C1 segment of cervical spinal cord (tissue), 14 donors: ENCODE measurements at places on chromosomes 6 and 20.

DNA sequence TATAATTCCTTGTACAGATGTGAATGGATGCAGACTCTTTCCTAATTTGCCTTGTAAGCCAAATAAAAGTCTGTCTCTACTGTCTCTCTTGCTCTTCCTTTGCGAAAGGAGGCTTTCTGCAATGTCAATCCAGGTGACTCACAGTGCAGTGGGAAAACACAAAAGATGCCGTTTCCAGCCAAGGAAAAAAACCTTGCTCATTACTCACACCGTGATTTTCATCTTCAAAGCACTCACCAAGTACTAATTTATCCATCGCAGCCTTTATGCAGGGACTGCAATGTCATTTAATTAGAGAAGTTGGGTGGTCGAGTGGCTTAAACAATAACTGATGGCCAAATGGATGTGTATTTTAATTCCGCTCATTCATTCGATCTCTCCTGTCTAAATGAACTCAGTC is 23.8 kb downstream of the SAYSD1 start:
- no peak for DNase-seq

DNA sequence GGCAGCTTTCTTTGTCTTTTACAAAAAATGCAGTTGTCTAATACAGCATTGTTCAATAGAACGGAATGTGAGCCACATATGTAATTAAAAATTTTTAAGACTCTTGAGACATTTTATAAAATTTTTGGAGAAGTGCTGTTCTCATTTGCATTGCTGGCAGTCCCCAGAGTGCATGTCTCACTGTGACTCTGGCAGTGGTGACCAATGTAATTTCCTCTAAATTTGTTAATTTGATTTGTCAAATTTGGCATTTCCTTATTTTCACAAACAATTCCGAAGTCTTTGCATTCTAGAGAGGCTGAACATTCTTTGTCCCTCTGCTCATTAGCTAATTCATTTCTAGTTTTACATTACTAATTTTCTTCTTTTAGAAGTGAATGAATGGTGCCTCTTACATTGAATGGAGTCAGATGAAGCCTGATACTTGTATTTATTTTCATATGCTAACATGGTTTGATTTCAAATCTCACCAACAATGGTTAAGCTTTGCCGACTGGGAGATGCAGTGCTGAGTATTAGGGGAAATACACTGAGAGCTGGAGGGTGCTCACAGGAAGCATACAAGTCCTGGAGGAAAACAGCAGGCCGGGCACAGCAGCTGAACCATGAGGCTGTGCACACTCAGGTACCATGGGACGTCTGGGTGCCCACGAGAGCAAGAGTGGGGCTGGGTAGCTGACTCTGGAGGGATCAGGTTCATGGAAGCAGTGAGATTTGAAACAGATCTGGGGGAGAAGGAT is 68.5 kb upstream of the ARMC2 start:
- DNase-seq: no peak

DNA sequence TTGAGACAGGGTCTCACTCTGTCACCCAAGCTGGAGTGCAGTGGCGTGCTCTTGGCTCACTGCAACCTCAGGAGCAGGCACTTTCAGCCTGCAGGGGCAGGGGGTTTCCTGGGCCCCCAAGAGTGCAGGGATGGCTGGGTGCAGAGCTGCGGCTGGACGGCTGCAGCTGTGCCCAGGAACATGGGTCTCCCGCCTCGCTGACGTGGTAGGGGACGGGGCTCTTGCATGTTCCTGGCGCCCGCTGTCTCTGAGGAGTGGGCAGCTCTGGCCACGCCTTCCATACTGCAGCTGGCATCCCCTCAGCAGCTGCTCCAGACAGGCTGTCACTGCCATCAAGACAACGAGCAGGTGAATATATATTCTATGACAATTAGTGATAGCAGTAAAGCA is 2.2 kb upstream of the DEK start:
- DNase-seq: no peak

DNA sequence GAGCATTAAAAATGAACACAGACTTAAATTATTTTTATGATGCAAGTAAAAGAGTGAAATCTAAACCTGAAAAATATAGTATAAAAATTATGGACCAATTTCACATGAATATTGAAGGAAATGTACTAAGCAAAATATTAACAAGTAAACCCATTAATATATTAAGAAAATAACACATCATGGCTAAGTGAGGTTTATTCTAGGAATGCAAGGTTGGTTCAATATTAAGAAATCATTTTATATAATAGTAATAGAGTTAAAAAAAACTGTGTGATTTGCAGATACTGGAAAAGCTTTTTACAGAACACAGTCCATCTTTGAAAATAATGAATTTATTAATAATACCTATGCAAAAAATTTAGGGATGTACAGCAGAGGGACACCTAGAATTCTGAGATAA is 20.9 kb downstream of the ZSCAN12 start:
- no peak for DNase-seq

- DNase-seq: no peak
Observed at GRCh38 chr6:93293872-93294271, 125.5 kb downstream of the EPHA7 start.

DNA sequence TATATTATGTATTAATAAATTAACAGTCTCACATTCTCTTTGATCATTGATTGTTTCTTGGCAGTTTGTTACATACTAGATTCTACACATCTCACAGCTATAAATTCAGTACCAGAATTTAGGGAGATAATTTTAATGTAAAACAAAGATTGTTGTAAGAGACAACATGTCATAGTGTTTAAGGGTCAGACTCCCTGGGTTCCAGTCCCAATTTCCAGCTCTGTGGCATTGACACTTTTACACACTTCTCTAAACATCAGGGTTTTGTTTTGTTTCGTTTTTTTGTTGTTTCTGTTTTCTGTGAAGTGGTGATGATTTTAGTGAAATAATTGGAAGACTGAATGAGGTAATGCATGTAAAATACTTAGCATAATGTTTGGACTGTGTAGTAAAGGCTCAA is 19.9 kb downstream of the ADGRB3 start:
- no peak for DNase-seq

GRCh38 chr20:44064501-44065400 is 122.2 kb downstream of the JPH2 start:
- DNase-seq: no peak

DNA sequence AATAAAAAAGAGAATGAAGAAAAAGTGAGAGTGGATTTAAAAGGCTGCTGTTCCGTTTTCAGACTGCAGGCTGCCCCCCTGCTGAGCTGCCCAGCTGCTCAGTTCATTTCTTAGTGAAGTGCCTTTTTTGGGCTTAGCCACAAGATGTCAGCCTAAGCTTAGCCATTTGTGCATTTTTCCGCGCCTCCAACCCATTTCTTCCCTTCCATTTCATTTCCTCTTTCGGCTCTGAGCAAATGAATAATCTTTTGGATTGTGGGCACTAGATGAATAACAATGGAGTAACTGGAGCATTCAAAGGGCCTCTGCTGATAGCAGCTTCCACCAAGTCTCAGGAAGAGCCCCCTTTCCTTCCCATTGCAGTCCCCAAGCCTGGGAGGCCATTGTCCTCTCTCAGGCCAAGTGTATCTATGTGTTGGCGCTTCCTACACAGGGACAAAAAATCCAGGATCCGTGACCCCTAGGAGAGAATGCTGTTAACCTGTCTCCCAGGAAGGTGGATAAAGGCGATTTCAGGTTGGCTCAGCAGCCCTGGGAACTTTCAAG is 83.5 kb upstream of the SPTLC3 start:
- DNase-seq: peak; percentile 52

GRCh38 chr6:118725944-118726343 is 74.6 kb upstream of the CEP85L start:
- no peak for DNase-seq

GRCh38 chr6:44238687-44239350 is 8.1 kb upstream of the HSP90AB1 start:
- DNase-seq: no peak

DNA sequence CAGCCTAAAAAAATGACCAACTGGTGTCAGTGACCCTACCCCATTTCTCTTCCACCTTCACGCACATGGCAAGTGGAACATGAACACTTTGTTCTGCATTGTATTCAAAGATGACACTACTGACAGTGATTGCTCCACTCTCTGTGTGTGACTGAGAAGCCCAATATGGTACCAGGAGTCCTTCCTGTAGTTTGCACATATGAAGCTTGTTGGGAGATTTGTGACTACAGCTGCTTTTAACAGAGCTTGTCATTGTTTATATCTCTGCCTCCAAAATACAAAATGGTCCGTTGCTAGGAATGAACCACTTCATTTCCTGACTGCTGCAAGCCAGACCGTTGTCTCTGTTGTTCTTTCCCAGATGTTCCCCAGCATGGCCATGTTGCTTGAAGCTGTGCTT is 140.3 kb upstream of the TCF21 start:
- no peak for DNase-seq

DNA sequence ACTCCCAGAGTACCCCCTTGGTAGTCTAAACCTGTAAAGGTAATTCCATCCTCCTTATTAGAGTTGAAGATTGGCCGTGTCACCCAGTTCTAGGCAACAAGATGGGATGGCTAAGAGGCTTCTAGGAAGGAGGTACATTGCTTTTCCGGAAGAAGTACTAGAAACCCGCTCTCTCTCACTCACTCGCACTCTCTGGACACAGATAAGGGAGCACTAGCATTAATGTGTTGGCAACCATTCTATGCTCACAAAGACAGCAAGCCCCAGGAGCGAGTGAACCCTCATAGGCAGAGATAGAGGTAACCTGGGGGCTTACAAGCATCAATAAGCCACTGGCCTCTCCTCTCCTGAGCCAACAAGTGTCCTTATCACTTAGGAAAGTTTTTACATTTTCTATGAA is 503.2 kb upstream of the JARID2 start:
- DNase-seq: no peak

- DNase-seq: no peak
Observed at GRCh38 chr6:84728602-84729001, 35.8 kb downstream of the TBX18 start.

- DNase-seq: no peak
Observed at GRCh38 chr20:62651285-62652021, 9.2 kb downstream of the SLCO4A1 start.

- no peak for DNase-seq
Observed at GRCh38 chr6:152008779-152009178, 201.3 kb downstream of the ESR1 start.

GRCh38 chr6:32156891-32157290 is 3.0 kb downstream of the PPT2 start:
- no peak for DNase-seq

- no peak for DNase-seq
Observed at GRCh38 chr6:160349020-160349441, 853 bp downstream of the SLC22A3 start.

DNA sequence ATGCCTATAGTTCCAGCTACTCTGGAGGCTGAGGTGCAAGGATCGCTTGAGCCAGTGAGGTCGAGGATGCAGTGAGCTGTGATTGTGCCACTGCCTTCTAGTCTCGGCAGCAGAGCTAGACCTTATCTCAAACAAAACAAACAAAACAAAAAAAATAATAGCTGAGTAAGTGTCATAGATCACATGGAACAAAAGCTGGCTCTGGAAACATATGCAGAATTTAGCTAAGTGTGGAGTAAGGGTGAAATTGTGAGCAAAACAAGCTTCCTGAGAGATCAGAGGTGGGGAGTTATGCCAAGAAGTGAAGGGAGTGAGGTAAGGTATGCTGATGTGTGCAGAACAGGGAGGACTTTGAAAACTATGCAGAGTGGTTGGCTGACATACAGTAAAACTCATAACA is 18.7 kb downstream of the SGK1 start:
- DNase-seq: no peak

DNA sequence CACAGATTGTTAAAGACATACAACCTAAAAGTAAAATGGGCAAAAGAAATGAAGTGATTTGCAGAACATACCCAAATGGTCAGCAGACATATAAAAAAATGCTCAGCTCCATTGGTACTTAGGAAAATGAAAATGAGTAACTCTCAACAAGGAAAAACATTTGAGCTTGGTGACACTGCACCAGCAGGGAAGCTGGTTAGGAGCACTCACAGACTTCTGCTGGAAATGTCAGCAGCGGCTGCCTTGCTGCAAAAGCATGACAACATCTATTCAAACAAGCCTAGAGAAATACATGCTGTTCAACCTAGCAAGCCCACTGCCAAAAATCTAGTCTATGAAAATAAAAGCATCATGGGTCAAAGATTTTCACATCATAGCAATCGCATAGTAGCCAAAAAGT is 99.0 kb upstream of the FOXQ1 start:
- DNase-seq: no peak

GRCh38 chr6:33092385-33092784 is 16.6 kb downstream of the HLA-DPB1 start:
- no peak for DNase-seq

GRCh38 chr6:170372380-170373325 is 66.1 kb downstream of the FAM120B start:
- DNase-seq: no peak

- no peak for DNase-seq
Observed at GRCh38 chr20:10565191-10565921, 108.4 kb downstream of the JAG1 start.

DNA sequence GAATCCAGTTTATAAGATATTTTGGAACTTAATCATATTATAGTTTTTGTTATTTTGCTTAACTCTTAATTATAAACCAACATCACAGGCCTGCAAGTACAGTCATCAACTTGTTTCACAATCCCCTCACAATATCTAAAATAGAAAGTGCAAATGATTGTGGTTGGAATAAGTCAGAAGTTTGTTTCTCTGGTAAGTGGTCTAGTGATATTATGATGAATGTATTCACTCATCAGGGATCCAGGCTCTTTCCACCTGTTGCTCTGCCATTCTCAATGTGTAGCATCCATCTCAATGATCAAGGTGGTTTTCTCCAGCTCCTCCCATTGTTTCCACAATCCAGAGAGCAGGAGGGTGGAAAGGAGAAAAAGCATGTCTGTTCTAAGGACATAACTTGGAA is 54.2 kb downstream of the OPN5 start:
- DNase-seq: no peak

DNA sequence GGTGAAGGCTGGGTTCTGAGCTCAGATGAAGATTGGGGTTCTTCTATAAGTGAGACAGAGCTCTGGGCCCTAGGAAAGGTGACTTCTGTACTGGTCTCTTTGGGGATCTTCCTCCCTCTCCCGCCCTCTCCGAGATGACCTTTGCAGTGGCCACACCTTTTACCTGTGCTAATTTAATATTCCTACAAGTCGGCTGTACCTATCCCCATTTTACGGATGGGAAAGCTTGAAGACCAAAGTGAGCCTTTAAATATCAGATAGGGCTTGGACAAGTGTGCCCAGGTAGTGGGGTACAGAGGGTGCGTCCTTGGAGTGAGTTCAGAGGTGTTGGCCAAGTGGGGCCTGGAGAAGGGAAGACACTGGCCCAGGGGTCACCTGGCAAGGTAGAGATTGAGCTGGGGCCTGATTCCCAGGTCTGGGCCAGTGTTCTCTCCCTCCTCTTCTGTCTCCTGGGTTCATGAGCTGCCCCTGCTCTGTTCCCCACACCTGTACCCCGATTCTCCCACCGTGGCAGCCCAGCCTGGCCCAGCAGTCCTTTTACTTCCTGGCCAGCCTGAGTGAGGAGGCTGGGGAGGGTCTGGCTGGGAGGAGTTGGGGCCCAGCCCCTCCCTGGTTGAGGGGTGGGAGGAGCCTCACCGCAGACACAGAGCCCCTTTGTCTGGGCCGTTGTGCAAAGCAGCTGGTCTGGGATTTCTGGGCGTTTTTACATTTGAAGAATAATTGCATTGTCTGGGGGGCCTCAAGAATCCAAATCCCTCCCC is 152.1 kb upstream of the RNF24 start:
- peak; percentile 77 for DNase-seq
